ENCODE measurements at places on chromosomes 16 and 17.

DNA sequence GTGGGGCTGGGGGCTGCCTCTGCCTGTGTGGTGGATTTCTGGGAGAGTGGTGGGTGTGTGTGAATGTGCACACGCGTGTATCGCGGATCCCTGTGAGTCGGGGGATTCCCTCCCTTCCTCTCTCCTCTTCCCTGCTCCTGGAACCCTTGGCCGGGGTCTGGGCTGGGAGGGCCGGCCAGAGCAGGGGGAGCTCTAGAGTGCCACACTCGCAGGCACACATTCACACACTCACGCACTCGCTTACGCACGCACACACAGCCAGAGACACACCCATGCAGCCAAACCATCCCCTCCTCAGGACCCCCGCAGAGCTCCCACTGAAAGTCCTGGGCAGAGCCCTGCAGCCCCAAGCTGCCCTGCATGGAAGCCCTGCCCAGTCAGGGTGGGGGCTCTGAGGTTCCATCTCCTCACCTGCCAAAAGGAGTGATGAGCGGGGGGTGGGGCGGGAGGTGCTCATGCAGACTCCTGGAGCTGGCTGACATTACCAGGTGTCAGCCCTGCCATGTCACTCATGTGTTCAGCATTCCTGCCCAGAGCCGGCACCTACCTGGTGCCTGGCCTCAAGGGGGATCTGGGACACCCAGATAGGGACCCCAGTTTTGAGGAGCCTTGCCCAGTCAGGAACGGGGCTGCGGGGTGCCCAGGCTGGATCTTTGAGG lies 1.9 kb downstream of the NECAB2 start:
- DNase-seq = no peak

DNA sequence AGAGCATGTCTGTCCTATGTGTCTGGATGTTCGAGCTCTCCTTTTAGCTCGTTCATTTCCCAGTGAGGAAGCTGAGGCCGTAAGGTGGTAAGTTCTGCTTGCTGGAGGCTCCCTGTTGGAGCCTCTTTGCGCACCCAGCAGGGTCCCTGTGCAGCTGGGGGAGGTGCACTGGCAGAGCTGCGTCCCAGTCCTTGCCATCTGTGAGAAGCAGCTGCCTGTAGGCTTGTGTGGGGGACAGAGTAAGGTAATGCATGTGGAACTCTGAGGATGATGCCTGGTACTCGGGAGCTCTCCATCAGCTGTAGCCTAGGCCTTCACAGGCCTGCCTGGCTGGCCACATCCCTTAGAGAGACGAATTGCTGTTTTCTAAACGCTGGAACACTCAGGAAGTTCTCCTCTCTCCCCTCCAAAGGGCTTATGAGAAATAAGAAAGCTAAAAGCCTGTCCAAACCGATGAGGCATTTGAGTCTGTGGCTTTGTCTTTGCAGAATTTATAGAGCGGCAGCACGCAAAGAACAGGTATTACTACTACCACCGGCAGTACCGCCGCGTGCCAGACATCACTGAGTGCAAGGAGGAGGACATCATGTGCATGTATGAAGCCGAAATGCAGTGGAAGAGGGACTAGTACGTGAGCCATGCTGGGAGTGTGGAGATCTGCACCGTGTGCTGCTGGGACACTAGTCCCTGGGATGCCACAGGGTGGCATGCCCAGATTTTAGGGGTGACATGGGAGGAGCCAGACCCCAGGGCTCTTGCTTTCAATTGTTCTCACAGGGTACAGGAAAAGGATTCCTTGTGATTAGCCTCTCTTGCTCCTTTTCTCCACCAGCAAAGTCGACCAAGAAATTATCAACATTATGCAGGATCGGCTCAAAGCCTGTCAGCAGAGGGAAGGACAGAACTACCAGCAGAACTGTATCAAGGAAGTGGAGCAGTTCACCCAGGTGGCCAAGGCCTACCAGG lies 1.6 kb downstream of the NDUFB10 start:
- no peak for DNase-seq

DNA sequence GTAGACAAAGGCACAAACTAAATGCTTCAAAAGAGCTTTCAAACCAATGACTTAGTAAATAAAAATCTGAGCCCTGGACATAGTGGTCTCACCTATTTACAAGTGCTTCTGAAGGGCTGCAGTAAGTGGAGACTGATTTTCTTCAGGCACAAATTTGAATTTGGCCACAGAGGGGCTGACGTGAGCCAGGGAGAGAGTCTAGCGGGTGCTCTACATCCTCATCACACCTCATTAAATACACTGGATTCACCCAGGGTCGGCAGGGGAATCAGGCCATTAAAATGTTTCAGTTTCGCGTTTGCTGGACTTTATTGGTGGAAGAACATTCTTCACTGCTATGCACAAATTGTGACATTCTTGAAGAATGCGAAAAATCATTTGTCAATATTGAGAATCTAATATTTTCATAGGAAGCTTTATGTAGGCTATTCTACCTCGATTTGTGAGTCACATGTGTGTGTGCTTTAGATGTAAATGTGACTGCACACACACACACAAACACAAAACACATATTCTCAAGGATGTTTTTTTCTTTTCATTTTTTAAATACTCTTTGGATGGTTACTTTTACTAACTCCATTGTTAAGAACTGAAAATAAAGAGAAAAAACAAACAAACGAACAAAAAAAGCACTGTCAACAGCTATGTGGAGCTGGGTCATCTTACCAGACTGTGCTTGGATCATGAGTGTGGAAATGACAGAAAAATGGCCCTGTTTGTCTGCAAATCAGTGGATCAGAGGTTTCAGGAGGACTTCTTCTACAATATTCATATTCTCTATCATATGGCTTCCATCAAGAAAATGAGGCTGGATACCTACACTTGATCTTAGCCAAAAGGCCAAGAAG lies 58.9 kb downstream of the CDH11 start:
- DNase-seq = no peak

DNA sequence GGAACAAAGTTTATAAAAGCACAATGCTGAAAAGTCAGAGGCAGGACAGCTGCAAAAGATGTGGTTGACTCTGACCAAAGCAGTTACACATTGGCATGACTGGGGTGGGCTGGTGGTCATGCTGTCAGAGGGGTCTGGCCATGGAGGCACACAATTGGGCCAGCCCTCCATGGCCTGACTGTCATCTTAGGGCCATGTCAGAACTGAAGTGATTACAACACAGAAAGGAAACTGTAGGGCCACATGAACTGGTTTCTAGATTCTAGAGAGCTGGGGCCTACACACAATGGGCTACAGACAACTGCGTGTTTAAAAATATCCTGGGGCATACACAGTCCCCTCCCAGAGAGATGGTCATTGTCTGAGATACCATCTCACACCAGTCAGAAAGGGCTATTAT lies 380.6 kb downstream of the GRIN2A start:
- no peak for DNase-seq

DNA sequence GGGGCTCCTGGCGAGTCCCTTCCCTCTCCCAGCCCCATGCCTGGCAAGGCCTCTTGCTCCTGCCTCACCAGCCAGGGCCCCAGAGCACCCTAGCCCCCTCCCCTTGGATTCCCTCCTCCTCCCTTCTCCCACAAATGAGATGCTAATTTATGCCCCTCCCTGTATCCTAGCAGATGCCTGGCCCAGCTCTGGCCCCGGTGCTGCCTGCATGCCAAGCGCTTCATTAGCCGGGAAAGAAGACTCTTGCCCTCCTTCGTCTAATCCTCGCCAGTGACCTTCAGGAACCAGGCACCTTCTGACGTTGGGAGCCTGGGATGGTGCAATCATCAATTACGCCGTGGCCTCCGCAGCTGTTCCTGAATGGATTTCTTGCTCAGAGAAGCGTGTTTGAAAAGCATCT lies 127.8 kb downstream of the SDK2 start:
- no peak for DNase-seq

DNA sequence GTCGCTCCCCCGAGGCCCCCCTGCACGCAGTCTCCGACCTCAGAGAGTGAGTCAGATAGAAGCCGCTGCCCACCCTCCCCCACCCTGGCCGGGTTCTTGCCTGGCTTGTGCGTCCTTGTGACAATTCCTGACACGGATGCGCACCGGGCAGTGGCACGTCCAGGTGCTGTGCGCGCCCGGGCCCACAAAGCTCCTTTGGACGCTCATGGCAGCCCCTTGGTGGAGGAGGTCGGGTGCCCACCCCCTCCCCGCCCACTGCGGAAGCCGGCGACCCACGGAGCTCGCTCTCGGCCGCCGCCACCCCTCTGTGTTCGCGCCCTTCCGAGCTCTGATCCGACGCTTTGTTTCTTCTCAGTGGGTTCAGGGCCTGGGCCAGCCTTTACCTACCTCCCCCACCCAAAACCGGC lies 662 bp upstream of the TUBB3 start:
- peak; percentile 88 for DNase-seq

GRCh38 chr17:78126895-78127238 lies 1.7 kb downstream of the TMC6 start:
- DNase-seq = no peak

DNA sequence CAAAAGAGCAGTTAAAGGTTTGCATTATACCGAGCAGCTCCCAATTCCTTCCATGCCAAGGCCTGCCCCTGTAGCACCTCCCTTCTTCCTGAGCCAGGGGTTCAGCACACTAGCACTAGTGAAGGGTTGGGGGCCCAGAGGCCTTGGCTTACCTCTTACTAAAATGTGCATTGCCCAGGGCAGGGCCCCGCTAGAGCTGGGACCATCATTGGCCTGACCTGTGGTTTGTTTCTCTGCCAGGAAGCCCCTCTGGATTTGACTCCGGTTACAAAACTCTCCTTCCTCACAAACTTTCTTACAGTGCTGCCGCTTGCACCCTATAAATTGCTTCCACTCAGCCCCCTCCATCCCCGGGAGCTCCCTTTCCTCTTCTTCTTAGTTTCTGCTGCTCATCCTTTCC lies 33.8 kb downstream of the MPRIP start:
- no peak for DNase-seq

DNA sequence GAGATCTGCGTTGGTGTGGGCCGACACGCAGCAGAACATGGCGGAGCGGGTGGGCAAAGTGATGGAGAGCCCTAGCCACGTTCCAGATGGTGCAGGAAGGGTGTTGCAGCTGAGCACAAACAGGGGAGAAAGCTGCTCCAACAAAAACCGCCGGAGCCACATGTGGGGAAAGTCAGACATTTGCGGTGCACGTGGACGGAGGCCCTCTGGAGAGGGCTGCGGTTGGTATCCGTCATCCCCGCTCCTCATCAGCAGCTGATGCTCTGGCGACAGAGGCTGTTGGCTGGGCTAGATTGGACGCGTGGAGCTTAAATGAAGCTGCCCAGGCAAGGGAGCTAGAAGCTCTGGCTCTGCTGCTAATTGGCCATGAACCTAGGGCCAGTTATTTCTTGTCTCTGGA lies 43.5 kb upstream of the ADCY9 start:
- peak; percentile 66 for DNase-seq

GRCh38 chr17:65662196-65662595 lies 100.7 kb upstream of the AXIN2 start:
- DNase-seq = peak; percentile 72

- no peak for DNase-seq
These were observed 476.9 kb downstream of the SLC39A11 start for GRCh38 chr17:72615627-72615991.

DNA sequence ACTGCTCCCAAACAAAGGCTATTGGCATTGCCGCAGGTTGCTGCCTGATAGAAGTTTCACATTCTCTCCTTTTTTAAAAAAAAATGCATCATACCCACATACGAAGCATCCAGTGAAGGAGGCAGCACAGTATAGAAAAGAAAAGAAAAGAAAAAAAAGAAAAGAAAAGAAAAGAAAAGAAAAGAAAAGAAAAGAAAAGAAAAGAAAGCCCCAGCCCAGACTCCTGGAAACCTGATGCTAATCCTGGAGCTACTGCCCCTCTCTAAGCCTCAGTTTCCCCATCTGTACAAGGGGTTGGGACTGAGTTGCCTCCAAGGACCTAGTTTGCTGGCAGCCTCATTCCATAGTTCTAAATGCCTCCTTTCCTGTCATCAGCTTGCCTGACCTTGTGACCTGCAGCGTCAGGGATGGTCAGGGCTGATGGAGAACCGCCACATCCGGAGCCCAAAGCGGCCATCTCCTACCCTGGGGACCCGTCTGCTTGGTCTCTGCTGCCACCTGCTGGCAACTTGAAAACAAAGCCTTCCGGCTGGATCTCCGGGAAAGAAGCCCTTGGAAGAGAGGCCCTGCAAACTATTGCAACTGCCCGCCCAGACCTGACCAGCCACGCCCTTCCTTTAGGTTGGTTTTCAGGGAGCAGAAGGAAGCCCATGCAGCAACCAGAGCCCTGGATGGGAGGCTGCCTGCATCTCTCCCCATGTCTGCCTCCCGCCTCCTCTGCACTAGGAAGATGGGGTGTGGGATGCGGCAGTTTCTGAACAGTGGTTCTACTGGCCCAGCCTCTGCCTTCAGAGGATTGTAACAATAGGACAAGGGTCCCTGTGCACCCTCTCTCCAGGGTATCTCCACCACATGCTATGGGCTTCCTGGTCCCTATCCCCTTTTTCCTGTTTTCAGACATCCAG lies 13.0 kb downstream of the AIPL1 start:
- DNase-seq = peak; percentile 93

GRCh38 chr17:52995147-52995546 lies 827.6 kb upstream of the KIF2B start:
- DNase-seq = no peak

- no peak for DNase-seq
These were observed 70.2 kb downstream of the ANKRD11 start for GRCh38 chr16:89420204-89420603.

DNA sequence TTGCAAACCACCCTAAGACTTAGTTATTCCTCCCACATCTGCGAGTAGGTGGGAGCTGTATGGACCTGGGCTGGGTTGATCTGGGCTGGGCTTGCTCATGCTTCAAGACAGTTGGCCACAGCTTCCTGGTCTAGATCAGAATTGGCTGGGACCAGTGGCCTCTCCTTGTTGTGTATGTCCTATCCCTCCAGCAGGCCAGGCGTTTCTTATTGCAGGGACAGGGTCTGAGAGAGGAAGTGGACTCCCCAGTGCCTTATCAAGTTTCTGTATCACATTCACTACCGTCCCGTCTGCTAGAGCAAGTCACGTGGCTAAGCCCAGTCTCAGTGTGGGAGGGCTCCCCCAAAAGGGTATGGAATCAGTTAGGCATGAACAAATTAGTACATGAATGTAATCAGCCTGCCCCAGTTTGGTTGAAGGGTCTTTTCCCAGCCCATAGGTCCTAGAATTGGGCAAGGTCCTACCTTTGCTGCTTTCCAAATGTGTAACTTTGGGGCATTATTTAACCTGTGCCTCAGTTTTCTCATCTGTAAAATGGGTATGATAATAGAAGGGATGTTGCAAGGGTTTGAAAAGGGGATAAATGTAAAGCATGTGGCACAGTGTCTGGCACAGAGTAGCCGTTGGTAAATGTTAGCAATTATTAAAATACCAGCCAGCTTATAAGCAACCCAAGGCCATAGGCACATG lies 36.0 kb downstream of the NKD1 start:
- DNase-seq = no peak

DNA sequence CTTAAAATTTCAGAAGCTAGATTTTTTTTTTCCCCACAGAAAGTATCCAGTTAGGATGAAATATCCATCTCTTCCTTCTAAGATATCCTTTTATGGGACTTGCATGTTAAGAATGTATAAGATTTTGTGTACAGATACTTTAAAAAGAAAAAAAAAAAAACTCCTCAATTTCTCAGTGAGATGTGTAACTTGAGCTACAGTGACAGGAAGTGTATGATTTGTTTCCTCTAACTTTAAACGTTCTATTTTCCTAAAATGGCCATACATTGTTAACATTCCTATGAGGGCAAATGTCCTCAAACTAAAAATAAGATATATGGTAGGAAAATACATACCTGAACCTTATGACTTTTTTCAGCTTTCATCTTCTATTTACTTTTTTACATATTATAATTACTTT lies 8.9 kb downstream of the FBXO47 start:
- DNase-seq = no peak

GRCh38 chr17:8345951-8346665 lies 6.5 kb downstream of the ODF4 start:
- no peak for DNase-seq

Data from AG20443 (cell line).